Effector CD4-positive, alpha-beta T cell (primary cell): ENCODE measurements at places on chromosomes 5 and 9.

- DNase-seq: no peak
Measured at GRCh38 chr5:127299678-127300077, 9.1 kb downstream of the MEGF10 start.

- DNase-seq: no peak
Measured at GRCh38 chr9:129160712-129161533, 17.1 kb downstream of the IER5L start.

DNA sequence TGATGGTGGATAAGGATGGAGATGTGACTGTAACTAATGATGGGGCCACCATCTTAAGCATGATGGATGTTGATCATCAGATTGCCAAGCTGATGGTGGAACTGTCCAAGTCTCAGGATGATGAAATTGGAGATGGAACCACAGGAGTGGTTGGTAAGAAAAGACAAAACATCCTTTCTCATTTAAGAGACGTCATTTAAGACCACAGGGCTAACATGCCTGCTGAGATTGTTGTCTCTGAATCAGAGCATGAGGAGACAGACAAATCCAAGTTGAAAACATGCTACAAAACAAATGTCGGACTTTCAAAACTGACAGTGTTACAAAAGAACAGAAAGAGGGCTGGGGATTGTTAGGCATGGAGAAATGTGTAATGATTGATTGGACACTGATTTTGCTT lies 4.6 kb downstream of the CCT5 start:
- DNase-seq: no peak

GRCh38 chr9:19663570-19663969 lies 125.3 kb downstream of the SLC24A2 start:
- DNase-seq: no peak

GRCh38 chr5:171721464-171721863 lies 64.2 kb upstream of the SMIM23 start:
- no peak for DNase-seq

GRCh38 chr5:22504411-22504810 lies 348.7 kb downstream of the CDH12 start:
- no peak for DNase-seq

DNA sequence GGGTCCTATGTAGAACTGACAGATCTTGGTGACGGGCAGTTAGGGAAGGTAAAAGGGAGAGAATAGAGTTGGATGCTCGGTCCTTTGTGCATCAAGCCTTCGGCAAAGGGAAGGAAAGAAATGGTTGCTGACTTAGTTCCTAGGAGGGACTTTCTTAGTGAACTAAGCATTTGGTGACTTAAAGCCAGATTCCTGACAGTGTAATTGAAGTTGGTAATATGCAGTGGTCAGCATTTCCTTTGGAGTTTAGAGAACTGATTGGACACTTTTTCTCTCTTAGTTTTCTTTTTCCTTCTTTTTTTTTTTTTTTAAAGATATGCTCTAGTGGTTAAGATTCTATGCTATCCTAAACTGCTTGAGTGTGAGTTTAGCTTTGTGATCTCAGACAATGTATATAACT lies 2.3 kb downstream of the CLTA start:
- DNase-seq: no peak

DNA sequence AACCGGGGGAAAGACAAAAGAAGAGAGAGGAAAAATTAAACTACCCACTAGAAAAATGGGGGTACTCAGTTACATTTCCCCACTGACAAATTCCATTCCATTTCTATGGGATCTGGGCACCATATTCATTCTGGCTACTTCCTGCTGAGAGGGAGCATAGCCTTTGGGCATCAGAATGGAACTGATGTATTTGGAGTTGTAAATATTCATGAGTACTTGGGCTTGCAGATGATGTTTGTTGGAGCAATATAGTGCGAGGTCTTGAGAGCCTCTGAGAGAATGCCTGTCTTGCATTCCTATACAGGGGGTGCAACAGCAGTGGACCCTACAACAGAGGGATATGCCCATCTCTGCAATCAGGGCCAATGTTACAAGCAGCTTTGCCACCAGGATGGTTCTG lies 16.7 kb downstream of the GMCL2 start:
- DNase-seq: no peak

DNA sequence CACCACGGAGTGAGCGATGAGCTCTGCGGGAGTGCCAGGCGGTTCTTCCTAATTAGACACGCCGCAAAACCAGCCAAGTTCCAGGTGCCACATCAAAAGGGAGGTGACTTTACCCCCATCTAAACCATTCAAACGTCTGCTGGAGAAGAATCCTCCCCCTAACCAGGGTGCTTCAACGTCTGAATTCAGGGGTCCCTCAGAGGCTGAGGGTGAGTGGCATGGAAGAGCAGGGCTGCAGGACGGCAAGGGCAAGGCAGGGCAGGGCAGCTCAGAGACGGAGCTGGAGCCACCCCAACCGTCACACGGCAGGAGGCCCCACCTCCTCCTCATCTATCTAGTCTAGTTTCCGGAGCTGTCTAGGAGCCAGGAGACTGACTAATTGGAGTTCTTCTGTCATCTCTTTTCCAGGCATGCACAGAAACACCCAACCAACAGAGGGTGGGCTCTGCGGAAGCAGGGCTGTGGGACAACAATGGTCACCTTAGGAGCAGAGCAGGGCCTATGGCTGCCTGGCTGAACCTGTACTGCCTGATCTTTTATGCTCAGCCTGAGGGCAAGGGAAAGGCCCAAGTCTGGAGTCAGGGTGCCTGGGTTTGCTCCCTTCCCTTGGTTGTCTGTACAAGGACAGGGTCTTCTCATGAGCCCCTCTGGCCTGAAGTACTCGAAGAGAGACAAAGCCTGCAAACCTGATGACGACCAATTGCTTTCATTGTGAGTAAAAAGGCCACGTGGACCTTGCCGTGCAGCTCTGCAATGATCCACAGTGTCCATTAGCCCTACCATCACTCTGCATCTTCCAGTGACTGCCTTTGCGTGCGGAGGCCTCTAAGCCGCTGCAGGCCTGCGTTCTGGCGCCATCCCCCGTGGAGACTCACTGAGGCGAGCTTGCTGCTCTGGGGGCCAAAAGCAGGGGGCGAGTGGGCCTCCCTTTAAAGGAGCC lies 81.0 kb upstream of the SLC25A51 start:
- no peak for DNase-seq
